Stimulated activated CD4-positive, alpha-beta T cell treated with anti-CD3 and anti-CD28 coated beads, Interleukin-1b, Interleukin-23, amount 100 ng/mL, for 1 hour (primary cell): ENCODE measurements at places on chromosomes 3 and 15.

- DNase-seq = no peak
These were observed 152.6 kb downstream of the ZNF621 start for GRCh38 chr3:40677321-40677720.

- DNase-seq = peak; percentile 37
These were observed 2.0 kb upstream of the SOX2 start for GRCh38 chr3:181709537-181710279.

- no peak for DNase-seq
These were observed 3.7 kb downstream of the ACVR2B start for GRCh38 chr3:38457111-38458003.

DNA sequence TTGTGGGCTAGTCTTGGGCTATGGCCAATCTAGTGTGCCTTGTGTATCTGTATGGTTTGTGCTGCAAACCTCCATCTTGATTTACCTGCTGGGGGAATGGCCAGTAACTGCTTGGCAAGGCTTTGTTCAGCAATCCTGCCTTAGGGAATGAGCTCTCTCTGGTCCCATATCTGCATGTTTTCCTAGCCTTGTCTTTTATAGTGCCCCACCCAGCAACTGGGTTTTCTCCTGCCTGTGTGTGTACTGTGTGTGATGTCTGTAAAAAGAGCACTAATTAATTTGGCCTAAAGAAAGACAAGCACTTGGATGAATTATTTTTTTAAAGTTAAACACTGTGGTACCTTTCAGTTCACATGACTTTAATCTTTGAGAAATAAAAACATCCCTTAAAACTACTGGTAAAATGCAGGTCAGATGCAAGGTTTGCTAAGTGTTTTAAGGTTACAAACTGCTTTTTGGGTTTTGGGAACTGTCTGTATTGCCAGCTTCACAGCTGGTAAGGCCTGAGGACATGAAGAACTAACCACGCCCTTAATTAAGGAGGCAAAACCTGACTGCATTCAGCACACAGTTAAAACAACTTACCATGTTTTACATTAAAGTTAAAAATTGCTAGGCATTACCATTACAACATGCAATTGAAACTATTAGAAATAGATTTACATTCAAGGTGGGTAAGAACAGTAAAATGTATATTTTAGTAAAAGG lies 1169.2 kb downstream of the OTOL1 start:
- DNase-seq = no peak

- no peak for DNase-seq
These were observed 238.8 kb downstream of the OPA1 start for GRCh38 chr3:193831495-193832455.

DNA sequence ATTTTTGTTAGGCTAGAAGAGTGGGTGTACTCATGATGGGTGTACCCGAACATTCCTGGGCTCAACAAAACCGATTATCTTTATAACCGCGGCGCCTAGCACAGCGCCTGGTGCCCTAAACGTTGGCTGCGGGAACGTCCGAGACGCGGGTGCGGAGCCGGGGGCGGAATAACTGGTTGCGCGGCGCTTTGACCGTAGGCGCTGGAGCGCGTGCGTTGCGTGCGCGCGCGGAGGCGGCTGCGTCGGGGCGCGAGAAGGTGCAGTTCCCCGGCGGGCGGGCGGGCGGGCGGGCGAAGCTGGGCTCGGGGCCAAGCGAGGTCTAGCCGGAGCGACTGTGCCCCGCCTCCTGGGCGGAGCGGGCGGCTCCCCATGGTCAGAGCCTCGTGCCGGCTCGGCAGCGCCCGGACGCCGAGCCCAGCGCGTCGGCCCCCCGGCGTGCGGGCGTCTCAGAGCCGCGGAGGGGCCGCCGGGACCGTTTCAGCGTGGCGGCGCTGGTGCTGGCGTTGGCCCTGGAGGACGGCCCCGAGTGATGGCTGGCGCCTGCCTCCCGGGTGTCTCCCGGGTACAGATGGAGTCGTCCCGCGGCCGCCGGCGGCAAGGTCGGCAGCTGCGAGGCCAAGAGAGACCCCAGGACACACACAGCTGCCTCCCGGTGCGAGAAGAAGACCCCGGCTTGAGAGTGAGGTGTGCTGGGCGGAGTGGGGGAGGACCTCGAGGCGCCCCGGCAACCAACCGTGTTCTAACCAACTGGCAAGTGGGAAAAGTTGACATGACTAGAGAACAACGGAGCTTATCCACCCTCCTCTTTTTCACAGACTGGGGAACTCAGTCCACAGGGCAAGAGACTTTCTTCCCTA lies at the start of gene PLAAT1:
Gene PLAAT1 (plus strand): TSS at position 373 of the 857 bp plus-strand sequence. CDS start 14,429 bp downstream, outside the sequence.
- DNase-seq = no peak

DNA sequence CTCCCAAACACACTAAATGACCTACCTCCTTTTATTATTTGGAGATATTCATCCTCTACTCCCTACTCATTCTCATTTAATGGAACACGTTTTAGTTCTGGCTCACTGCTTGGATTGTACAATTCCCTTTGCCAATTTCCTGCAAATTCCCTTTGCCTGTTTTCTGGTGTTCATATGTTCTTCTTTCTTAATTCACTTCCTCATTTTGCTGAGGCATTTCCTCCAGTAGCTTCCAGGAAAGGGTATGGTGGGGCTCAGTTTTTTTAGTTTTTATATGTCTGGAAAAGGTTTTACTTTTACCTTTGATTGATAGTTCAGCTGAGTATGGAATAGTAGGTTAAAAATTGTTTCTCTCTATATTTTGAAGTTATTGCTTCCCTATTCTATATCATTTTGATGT lies 143.6 kb upstream of the GOLIM4 start:
- DNase-seq = no peak

DNA sequence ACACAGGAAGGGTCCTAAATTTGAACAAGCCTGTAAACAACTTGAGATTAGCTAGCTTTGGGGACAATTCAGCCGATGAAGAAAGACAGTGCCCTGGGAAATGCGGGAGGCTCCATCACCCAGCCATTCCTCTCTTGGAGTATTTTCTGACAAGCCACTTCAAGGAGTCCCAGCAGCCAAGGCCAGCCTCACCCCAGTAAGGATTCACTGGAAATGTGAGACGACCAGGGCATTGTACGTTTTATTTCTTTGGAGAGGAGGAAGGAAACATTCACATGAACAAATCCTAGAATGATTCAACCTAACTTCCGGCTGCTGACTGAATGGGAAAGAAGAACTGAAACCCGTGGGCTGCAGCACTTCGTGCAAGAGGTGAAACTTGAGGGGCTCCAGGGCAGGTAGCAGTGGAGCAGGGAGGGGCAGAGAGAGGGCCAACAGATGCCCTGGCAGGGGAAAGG lies 116.4 kb upstream of the ARHGEF3 start:
- DNase-seq = no peak

DNA sequence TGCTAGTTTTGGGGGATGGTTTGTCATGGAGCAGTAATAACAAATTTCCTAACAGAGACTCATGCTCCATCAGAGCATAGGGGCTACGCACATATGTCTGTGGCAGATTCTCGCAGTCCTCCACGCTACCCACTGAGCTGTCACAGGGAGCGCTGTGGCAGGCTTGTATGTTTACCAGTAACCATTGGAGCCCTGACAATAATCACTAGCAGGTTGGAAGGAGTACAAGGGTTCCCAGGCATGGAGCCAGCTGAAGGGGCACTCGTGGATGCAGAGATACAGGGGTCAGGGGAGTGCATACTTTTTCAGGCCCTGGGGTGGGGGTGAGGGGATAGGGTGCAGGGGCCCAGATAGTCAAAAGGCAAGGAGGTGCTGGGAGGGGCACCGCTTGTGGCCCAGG lies 7.9 kb upstream of the GP9 start:
- DNase-seq = no peak

- no peak for DNase-seq
These were observed 73.0 kb downstream of the HCN4 start for GRCh38 chr15:73295630-73296286.

DNA sequence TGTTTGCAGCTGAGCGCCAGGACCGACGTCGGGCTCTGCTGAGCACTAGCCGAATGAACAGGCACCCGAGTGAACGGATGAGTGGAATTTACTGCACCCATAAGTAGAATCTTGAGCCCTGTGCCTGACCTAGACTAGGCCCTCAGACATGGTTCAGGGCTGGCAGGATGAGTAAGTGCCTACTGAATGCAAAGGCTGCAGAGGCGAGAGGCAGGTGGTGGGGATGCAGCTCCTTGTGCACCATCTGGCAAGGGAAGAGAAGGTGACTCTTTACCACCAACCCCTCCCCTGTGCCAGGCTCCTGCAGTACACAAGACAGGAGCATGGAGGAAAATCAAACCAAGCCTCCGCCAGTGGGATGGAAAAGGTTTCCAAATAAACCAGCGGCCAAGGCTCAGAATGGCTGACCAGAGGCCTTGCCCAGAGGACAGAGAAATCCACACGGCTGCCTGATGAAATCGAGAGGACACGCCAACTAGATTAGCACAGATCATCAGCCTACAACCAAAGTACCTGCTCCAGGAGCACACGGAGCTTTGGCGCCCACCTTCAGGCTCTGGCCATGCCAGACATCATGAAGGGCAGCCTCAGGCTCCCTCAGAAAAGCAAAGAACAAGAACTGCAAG lies 141.7 kb upstream of the IQSEC1 start:
- no peak for DNase-seq

GRCh38 chr3:188901126-188901525 lies 270.6 kb upstream of the TPRG1 start:
- DNase-seq = no peak

GRCh38 chr3:14767245-14768051 lies 51.3 kb upstream of the FGD5 start:
- no peak for DNase-seq
